ENCODE measurements at places on chromosomes 2 and 18.

- no peak overlapping the region for H3K27ac ChIP-seq
- peaks cover 3% of the 10 kb centered on the region for H3K4me1 ChIP-seq
- H3K4me3 ChIP-seq: no peak overlapping the region
- H3K36me3 ChIP-seq: no peaks in the 10 kb centered on the region
Observed at GRCh38 chr2:158809816-158810215, 14.7 kb downstream of the DAPL1 start.

DNA sequence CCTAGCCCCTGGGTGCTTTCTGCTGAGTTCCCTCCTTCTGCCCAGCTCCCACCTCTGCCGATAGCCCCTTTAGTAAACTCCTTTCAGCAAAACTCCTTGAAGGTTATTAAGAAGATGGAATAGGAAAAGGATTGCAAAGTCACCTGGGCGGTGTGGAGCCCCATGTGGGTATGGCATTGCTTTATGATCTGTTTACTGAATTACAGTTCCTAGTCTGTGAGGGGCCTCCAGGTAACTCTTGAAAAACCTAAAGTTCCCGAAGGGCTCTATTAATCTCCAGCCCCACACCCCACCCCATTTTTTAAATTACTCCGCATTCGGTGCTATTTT, 116.9 kb upstream of the UXS1 start:
- no peak for DNase-seq
- H3K4me3 ChIP-seq: no peak overlapping the region
- H3K4me1 ChIP-seq: peaks cover 2% of the 10 kb centered on the region
- no peaks in the 10 kb centered on the region for H3K36me3 ChIP-seq

GRCh38 chr2:147204102-147204501, 640.7 kb upstream of the ACVR2A start:
- no peaks in the 10 kb centered on the region for H3K4me1 ChIP-seq
- H3K27me3 ChIP-seq: no peaks in the 10 kb centered on the region
- H3K4me3 ChIP-seq: no peak overlapping the region
- no peak for DNase-seq

- no peaks in the 10 kb centered on the region for H3K27me3 ChIP-seq
- H3K4me1 ChIP-seq: peaks cover 10% of the 10 kb centered on the region
- no peaks in the 10 kb centered on the region for H3K36me3 ChIP-seq
- no peak for DNase-seq
Observed at GRCh38 chr2:99181624-99182000, 628 bp downstream of the MRPL30 start.

DNA sequence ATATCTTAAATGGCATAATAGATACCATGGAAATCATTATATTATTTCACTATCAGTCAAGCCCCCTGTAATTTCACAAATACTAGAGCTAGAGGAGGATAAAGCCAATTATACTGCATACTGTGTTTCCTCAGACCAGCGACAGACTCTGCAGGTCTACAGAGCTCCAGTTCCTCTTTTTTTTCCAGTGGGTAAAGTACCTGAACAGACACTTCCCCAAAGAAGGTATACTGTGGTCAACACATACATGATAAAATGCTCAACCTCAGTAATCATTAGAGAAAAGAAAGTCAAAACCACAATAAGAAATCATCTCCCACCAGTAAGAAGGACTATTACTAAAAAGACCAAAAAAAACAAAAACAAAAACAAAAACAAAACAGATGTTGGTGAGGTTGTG, 44.6 kb downstream of the SCN7A start:
- no peaks in the 10 kb centered on the region for H3K27me3 ChIP-seq
- no peak overlapping the region for H3K27ac ChIP-seq
- H3K4me3 ChIP-seq: no peak overlapping the region
- no peaks in the 10 kb centered on the region for H3K4me1 ChIP-seq
- no peak for DNase-seq
- no peaks in the 10 kb centered on the region for H3K36me3 ChIP-seq

- H3K4me3 ChIP-seq: no peak overlapping the region
- H3K36me3 ChIP-seq: no peaks in the 10 kb centered on the region
- H3K27ac ChIP-seq: no peak overlapping the region
- H3K4me1 ChIP-seq: no peaks in the 10 kb centered on the region
- no peak for DNase-seq
Observed at GRCh38 chr2:176679061-176679669, 409.9 kb downstream of the MTX2 start.

GRCh38 chr2:10868465-10869314, 43.0 kb upstream of the KCNF1 start:
- DNase-seq: no peak
- H3K27me3 ChIP-seq: no peaks in the 10 kb centered on the region
- H3K27ac ChIP-seq: no peak overlapping the region
- no peaks in the 10 kb centered on the region for H3K36me3 ChIP-seq
- no peak overlapping the region for H3K4me3 ChIP-seq

GRCh38 chr18:4586731-4587130, 131.6 kb upstream of the DLGAP1 start:
- no peak overlapping the region for H3K4me3 ChIP-seq

DNA sequence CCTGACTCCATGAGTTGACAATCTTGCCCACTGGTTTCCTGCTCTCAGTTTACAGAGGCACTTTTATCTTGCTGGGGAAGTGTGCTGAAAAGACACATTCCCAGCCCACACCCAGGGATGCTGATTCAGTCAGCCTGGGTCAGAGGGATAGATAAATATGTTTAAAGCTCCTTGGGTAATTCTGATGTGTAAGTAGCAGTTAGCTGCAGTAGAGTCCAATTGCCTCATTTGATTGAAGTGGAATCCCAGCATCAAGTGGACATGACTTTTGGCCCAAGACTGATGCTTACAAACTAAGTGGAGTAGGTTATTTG, 29.4 kb downstream of the PSD4 start:
- no peaks in the 10 kb centered on the region for H3K27me3 ChIP-seq
- H3K4me3 ChIP-seq: no peak overlapping the region
- H3K4me1 ChIP-seq: no peaks in the 10 kb centered on the region

DNA sequence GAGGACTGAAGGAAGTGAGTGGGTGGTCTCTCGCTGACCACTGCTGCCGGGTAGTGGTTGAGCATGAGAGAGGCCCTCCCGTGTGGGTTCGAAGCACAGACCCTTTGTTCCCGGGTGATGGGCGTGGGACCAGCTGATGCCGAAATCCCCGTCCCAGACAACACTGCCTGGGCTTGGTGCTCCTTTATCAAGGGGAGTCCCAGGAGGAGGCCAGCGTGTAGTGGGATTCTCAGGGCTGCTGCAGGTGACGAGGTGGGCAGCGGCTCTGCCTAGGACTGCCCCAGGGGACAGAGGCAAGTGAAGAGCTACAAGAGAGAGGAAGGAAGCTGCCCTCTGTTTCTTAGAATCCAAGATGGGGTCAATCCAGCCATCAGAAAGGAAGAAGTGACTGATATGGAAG, 251.3 kb upstream of the PXDN start:
- no peak for DNase-seq
- no peak overlapping the region for H3K27ac ChIP-seq
- H3K4me3 ChIP-seq: no peak overlapping the region
- H3K4me1 ChIP-seq: no peaks in the 10 kb centered on the region

DNA sequence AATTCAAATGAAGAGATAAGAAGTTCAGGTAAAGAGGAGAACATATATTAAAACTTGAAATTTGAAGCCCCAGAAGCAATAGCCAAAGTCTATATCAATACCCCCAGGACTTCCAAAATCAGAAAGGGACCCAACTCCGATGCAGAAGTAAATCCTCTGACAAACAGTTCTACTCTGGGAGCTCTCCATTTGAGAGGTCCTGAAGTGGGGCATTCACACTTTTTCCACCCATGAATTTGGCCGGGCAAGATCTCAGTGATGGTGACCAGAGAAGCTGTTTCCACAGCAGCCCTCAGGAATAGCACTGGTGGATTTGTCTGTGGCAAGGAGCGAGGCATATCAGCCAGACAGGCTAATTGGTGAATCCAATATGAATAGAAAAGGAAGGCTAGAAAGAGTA, 313.6 kb upstream of the MC4R start:
- H3K27ac ChIP-seq: no peak overlapping the region
- no peaks in the 10 kb centered on the region for H3K4me1 ChIP-seq
- H3K4me3 ChIP-seq: no peak overlapping the region
- no peaks in the 10 kb centered on the region for H3K27me3 ChIP-seq
- no peaks in the 10 kb centered on the region for H3K36me3 ChIP-seq

DNA sequence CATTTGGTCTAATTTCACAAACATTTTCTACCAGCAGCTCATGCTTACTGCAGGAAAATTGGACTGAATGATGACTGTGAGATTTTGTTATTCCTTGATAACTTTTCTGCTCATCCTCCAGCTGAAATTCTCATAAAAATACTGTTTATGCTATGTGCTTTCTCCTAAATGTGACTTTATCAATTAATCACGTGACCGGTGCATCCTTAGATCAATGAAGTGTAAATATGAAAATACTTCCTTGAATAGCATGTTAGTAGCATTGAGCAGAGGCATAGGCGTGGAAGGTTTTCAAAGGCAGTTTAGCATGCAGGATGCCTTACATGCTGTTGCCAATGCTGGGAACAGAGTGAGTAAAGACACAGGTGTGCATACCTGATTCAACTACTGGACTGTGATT, 1002.5 kb downstream of the CBLN2 start:
- H3K36me3 ChIP-seq: no peaks in the 10 kb centered on the region
- no peak overlapping the region for H3K4me3 ChIP-seq
- DNase-seq: no peak

GRCh38 chr18:811182-811891, 705 bp downstream of the YES1 start:
- H3K4me1 ChIP-seq: peaks cover 4% of the 10 kb centered on the region
- peak overlapping the region; percentile 89 for H3K27ac ChIP-seq
- no peak for DNase-seq
- peak overlapping the region; percentile 93 for H3K4me3 ChIP-seq
- H3K27me3 ChIP-seq: no peaks in the 10 kb centered on the region

GRCh38 chr2:1492711-1493430, 79.6 kb downstream of the TPO start:
- no peaks in the 10 kb centered on the region for H3K36me3 ChIP-seq
- H3K27me3 ChIP-seq: no peaks in the 10 kb centered on the region
- no peak overlapping the region for H3K4me3 ChIP-seq
- H3K27ac ChIP-seq: no peak overlapping the region

DNA sequence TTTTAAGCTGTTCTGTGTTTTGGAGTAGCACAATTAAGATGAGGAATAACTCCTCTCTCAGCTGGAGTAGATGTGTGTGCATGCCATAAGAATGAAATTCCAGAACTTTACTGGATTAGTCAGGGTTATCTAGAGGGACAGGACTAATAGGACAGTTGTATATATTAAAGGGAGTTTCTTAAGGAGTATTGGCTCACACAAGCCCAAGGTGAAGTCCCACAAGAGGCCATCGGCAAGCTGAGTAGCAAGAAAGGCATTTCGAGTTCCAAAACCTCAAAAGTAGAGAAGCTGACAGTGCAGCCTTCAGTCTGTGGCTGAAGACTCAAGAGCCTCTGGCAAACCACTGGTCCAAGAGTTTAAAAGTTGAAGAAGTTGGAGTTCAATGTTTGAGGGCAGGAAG, 113.7 kb downstream of the RIT2 start:
- no peak overlapping the region for H3K27ac ChIP-seq
- no peaks in the 10 kb centered on the region for H3K4me1 ChIP-seq
- H3K36me3 ChIP-seq: no peaks in the 10 kb centered on the region
- no peaks in the 10 kb centered on the region for H3K27me3 ChIP-seq

- no peak for DNase-seq
- no peak overlapping the region for H3K27ac ChIP-seq
- H3K4me3 ChIP-seq: no peak overlapping the region
- H3K4me1 ChIP-seq: no peaks in the 10 kb centered on the region
- no peaks in the 10 kb centered on the region for H3K27me3 ChIP-seq
- H3K36me3 ChIP-seq: no peaks in the 10 kb centered on the region
Observed at GRCh38 chr18:26183395-26184112, 42.7 kb upstream of the TAF4B start.

- H3K27me3 ChIP-seq: no peaks in the 10 kb centered on the region
- H3K36me3 ChIP-seq: no peaks in the 10 kb centered on the region
- H3K4me3 ChIP-seq: no peak overlapping the region
- no peak overlapping the region for H3K27ac ChIP-seq
Observed at GRCh38 chr2:5915881-5916310, 223.7 kb downstream of the SOX11 start.

DNA sequence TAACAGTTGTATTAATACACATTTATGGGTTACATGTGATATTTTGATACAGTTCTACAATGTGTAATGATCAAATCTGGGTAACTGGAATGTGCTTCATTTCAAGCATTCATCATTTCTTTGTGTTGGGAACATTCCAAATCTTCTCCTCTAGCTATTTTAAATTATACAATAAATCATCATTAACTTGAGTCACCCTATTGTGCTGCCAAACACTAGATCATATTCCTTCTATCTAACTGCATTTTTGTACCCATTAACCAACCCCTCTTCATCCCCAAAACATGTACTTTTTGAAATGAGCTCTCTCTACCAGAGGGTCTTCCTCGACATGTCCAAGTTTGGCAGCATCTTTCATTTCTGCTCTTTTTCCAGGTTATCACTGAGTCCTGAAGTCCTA, 81.1 kb upstream of the TTC39C start:
- no peak overlapping the region for H3K27ac ChIP-seq
- DNase-seq: no peak
- H3K4me3 ChIP-seq: no peak overlapping the region
- H3K4me1 ChIP-seq: no peaks in the 10 kb centered on the region
- H3K27me3 ChIP-seq: no peaks in the 10 kb centered on the region

DNA sequence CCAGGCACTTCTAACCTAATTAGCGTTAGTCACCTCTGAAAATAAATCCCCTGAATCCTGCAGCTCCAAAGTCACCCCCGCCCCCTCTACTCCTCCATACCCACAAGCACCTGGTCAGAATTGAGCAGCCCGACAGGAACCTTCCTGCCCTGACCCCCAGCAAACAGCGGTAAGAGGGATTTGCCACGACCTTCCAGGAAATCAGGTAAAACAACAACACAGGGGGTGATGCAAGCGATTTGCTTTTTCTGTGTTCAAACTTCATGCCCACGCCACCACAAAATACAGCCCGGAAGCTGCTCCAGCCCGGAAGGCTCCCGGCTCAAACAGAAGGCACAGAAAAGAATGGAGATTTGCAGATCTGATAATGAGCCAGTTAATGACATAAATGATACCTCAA, 367.1 kb downstream of the GPD2 start:
- no peak for DNase-seq
- H3K36me3 ChIP-seq: no peaks in the 10 kb centered on the region
- no peaks in the 10 kb centered on the region for H3K27me3 ChIP-seq
- no peak overlapping the region for H3K27ac ChIP-seq

DNA sequence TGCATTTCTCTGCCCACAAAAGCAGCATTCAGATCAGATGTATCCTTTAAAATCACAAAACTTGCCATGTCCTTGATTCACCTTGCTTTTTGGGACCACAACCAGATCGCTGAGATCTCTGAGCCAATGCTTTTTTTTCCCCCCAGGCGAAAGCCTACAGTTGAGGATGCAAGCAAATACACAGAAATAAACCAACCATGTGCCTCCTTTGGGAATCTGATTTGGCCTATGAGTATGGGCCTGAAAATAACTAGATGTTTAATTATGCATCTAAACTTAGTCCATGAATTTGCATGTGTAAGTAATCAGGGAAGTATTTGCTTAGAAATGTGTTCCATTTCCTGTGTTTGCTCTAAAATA, 49.7 kb upstream of the CDC42EP3 start:
- H3K36me3 ChIP-seq: no peaks in the 10 kb centered on the region
- H3K27ac ChIP-seq: no peak overlapping the region
- DNase-seq: no peak
- no peaks in the 10 kb centered on the region for H3K4me1 ChIP-seq

- H3K36me3 ChIP-seq: no peaks in the 10 kb centered on the region
- H3K4me3 ChIP-seq: no peak overlapping the region
- no peak overlapping the region for H3K27ac ChIP-seq
- no peak for DNase-seq
Observed at GRCh38 chr18:3914109-3914508, 464.1 kb downstream of the TGIF1 start.
